ENCODE measurements at places on chromosomes 7 and 10. TPM values are rescaled to one million over a fixed set of nuclear protein-coding genes. Genes with fewer than 3 reads are reported as not detected.

- DNase-seq = no peak
These were observed 28.2 kb upstream of the ECHDC3 start for GRCh38 chr10:11713963-11714362.

DNA sequence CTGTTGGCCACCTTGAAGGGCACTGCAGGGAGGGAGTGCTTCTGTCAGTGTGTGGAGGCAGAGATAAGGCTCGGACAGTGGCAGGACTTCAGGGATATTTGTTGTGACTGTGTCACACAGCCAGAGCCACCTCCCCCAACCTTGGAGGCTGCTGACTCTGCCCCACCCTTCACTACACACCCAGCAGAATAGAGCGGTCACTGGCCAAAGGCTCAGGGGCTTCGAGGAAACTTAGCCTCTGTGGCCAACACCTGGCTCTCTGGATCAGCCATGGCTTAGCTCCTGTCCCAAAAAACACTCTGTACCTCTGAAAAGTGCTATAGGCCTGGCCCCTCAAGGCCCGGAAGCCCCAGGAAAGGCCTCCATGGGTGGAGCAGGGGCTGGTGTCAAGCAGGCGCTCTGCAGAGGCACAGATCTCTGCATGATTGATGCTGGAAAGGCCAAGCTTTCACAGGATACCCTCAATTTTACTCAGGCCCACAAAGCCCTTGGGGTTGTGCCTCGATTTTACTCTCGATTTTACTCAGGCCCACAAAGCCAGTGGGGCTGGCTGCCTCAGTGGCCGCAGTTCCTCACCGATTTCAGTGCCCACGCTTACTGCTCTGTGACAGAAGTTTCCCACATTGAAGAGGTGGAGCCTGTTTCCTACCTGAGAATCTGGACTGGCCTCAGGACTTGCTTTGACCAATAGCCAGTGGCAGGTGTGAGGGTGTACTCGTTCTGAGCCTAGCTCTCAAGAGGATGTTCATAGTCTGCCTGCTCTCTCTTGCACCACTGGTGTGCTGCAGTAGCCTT lies 113.2 kb upstream of the GPR26 start:
- no peak for DNase-seq

DNA sequence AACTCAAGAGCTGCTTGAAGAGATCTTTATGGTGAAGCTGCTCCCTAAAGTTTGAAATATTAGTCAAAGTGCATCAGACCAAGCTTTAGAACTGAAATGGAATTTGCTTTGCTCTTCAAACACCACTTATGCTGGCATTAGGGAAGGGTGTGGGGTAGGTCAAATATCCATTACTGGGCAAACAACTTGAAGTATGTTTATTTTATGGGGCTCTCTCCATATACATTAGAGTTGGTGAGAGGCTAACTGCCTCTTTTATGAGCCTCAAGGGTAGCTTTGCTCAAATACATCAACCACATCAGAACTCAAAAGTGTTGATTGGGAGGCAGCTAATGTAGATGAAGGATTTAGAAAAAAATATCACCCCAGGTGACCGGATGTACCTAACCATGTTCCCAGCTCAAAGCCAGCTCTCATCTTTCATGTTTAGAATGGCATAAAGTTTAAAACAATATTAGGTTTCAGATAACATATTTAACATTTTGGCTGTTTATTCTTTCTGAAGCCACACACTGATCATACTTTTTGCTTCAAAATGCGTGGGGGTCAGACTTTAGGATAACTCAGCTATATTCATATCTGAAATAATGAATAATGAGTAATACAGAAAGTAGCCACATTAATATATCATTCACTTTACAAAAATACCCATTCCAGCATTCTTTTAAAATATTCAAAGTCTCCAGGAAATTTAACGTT lies 318.6 kb downstream of the PTEN start:
- no peak for DNase-seq

DNA sequence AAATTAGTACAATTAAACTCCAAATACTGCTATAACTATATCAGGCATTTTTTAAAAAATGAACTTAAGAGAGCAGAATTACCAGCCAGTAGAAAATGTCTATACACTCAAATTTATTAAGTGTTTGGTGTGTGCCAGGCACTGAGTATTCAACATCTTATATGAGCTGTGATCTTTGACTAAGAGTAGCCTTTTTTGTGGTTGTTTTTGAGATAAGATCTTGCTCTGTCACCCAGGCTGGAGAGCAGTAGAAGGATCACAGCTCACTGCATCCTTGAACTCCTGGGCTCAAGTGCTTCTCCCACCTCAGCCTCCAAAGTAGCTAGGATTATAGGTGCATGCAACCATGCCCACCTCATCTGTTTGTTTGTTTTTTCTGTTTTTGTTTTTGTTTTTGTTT lies 102.5 kb upstream of the CELF2 start:
- no peak for DNase-seq

GRCh38 chr10:69475433-69475830 lies 24.2 kb downstream of the TSPAN15 start:
- DNase-seq = no peak

The NPFFR1 gene
- not detected for total RNA-seq

The ZPBP gene
- total RNA-seq = not detected
